ENCODE measurements at places on chromosomes 16 and 17.

DNA sequence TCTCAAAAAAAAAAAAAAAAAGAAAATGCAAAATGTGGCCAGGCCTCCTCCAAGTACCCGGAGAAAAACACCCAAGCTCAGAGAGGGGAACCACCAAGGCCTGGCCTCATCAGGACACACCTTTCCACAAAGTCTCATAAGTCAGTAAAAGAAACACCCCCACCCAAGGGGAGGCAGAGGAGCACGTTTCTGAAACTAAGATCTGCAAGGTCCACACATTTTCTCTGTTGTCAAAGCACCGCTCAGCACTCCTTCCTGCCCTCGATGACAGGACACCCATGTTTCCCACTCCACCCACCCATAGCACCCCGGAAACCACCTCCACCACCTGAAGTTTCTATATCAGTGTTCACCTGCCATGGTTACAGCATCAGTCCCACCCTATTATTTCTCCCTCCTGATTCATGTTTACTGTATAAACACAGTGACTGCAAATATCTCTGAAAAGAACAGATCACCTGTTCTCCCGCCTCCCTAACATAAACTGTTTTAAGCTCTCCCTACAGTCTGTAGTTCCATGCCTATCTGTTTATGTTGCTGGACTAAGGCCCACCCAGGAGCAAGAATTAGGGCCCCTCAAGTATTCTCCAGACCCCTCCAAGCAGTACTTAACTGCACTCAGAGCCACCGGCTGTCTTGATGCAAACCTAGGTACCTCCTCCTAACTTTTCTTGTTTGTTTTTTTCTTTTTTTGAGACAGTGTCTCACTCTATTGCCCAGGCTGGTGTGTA is 2.0 kb downstream of the CORO7 start:
- DNase-seq = no peak

- no peak for DNase-seq
These were observed 27.8 kb upstream of the PHOSPHO1 start for GRCh38 chr17:49258394-49258793.

DNA sequence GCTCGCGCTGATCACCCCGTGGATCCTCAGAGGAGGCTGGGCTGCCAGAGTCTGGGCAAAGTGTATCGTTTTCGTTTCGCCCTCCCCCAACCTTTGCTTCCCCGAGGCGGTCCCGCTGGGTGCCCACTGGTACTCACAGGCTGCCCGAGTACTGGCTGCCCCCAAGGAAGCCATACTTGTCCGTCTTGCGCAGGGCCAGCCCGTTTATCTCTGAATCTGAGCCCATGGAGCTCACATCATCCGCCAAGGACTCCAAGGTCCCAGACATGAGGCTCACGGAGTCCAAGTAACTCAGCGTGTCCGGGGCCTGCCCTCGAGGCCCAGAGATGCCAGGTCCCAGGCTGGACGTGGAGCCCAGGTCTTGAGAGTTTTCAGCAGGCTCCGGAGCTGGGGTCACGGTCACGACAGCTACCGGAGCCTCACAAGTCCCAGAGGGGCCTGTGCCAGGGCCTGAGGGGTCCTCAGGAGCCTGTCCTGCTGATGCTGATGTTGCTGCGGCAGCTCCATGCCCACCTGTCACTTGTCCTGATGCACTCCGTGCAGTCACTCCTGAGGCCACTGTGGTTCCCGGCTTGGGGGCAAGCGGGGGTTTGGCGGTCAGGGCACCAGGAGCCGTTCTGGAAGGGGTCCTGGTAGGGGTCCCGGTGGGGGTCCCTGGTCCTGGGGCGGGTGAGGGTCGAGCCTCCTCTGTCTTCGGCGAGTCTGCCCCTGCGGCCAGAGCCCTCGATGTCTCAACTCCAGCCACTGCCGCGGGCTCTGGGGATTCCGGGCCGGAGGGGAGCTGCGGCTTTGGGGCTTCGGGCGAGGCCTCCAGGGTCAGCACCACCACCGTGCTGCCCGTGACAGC is 980 bp downstream of the TBC1D10B start:
- peak; percentile 25 for DNase-seq

- DNase-seq = no peak
These were observed 14.9 kb downstream of the SLC4A1 start for GRCh38 chr17:44253006-44253405.

GRCh38 chr16:12092544-12092921 is 116.0 kb downstream of the SNX29 start:
- no peak for DNase-seq

GRCh38 chr17:83180996-83181481 is 101.6 kb downstream of the METRNL start:
- no peak for DNase-seq

GRCh38 chr17:11916091-11916490 is 81.2 kb downstream of the ZNF18 start:
- no peak for DNase-seq

DNA sequence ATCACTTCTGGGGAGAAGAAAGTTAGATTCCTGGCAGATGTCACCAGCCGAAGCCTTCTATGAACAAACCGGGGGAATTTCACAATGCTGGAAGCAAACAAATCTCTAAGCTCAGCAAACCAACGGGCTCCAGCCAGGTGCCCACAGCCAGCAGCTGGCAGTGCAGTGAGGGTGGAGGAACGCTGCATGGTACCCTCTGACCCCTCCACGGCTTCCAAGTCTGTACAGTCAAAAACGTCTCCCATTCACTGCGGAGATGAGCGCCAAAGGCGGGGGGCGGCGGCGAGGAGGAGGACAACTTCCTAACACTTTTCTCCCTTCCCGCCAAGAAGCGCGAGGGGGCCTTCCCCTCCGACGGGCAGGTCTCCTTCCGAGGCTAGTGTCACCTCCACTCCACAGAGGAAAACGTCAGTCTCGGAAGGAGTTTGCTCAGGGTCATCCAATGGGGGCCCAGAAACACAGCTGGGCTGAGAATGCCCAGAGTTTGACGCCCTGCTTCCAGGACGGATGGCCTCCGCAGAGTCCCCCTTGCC is 924 bp downstream of the ZNF598 start:
- peak; percentile 60 for DNase-seq

DNA sequence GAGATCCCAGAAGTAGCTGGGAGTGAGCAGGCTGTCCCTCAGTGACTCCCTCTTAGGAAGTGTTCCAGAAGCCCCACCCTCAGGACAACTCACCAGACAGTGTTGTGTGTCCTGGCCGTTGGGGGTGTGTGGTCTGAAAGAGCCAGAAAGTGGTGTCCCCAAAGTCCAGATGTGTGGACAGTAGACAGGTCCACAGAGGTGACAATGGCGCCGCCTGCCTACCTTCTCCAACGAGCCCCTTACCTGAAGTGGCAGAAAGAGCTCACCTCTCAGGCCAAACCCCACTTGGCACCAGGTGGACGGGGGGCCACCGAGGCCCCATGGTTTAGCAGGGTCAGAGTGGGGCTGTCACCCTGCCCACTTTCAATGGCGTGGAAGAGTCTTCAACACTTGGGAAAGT is 19.9 kb downstream of the C17orf100 start:
- DNase-seq = no peak

DNA sequence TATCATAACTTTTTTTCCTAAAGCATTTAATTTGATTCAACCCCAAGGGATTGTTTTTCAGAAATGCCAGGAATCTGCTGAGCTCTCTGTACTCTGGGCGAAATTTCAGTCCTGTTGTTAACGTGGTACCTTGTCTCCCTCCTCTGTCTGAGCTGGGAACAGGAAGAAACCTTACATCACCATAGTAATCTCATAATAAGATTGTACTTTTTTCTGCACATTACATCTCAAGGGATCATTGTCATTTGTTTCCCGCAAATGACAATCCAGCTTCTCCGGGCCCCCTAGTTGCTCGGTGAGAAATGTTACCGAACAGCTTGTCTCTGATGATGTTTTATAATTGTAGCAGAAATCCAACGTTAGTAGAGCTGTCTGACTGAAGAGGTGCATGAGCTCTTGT is 152.7 kb upstream of the ERCC4 start:
- no peak for DNase-seq

GRCh38 chr16:79599256-79599836 is 1.2 kb downstream of the MAF start:
- DNase-seq = no peak

DNA sequence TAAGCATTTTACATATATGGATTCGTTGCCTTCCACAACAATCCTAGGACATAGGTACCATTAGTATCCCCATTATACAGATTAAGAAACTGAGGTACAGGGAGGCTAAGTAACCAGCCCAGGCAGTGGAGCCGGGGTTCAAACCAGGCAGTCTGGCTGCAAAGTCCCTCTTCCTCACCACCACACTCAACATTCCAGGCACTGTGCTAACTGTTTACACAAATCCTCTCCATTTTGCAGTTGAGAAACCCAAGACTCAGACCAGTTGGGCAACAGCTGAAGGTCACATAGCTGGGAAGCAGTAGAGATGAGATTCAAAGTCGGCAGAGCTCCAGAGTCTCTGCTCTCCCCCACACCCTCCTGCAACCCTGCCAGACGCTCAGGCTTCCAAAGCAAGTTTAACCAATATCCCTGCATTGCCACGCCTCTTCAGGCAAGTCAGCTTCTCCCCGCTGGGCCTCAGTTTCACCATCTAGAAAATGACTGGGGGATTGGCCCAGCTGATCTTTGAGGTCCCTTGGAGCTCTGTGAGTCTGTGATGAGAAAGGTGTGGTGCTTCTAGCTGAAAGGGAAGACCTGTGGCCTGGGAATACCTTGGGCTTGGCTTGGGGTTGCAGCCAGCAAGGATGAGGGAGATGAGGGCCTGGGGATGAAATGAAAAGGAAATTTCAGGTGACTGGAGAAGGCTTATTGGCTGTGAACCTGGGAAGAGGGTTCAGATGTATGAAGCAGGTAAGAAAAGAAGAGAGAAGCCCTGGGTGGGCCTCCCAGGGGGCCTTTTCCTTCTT is 14.0 kb downstream of the CCR7 start:
- no peak for DNase-seq
